ENCODE measurements at places on chromosomes 1 and 21.
A peak's percentile ranks its signal among the peaks of the same experiment; 100 is the strongest.

DNA sequence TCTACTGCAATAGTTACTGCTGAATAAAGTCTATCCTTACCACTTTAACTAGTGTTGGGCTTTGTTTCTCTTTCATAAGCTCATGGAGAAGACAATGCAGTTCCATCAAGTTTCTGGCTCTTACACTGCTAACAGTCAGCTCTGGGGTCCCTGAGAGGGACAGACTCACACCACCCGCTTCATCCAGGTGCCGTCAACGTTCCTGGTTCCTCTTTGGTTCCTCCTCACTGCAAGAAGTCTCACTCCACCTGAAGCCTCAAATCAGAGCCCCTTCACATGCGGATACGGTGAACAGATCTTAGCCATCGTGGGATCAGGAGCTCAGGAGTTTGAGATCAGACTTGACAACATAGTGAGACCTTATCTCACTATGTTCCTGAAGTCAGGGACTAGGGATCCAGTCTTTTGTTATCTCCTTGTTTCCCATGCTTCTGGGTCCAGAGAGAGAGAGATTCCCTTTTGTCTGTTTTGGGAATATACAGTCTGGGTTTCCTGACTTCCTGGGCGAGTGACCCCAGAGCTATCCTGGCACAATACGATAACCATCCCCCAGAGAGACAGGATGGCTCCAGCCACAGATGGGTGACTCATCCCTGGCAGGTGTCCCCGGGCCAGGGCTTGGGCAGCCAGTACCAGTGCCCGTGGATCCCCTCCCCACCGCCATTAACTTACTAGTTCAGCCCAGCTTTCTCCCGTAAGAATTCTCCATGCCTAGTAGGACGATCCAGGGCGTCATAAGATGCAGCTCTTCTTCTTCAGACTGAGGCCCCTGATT is 14.3 kb upstream of the PCP4 start:
- no peak for DNase-seq

DNA sequence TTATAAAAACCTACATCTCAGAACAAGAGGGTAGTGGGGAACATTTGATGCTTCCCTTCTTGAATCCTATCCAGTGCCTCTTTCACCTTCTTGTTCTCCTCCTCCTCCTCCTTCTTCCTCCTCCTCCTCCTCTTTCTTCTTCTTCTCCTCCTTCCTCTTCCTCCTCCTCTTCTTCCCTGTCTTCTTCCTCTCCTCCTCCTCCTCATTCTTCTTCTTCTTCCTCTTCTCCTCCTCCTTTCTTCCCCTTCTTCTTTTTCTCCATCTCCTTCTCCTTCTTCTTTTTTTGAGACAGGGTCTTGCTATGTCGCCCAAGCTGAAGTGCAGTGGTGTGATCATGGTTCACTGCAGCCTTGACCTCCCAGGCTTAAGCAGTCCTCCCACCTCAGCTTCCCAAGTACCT is 31.9 kb downstream of the SLC35F3 start:
- no peak for DNase-seq

DNA sequence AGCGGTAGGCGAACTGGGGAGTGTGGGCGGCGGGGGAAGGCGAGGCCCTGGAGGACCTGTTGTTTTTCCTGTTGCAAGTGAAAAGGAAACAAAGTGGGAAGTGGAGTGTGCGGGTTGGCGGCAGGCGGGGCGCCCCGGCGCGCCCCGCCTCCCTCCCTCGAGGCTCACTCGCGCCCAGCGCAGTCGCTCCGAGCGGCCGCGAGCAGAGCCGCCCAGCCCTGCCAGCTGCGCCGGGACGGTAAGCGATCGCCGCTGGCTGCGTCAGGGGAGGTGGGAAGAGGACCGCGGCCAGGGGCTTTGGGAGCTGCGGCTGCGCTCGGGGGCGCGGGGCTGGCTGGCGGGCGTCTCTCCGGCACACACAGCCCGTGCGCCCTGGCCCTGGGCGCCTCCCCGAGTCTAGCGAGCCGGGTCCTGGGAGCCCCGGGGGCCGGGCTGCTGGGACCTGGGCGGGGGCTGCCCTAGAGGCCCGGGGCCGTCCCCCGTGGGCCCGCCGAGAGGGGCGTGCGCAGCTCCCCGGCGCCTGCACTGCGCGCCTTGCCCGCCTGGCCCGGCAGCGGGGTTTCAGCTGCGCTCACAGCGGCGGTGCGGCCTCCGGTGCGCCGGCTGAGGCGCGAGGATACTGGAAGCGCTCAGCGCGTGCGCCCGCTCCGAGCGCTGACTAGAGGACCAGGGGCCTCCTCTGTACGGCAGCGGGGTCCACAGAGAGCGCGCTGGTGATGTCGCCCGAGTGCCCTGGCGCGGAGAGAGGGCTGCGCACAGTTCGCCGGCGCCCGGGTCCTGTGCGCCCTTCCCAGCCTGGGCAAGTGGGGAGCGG is at the start of gene PIK3CD:
PIK3CD (plus strand) TSS at position 167 of the 814 bp plus-strand sequence. CDS start 58,725 bp downstream, outside the sequence.
- DNase-seq, result peak; percentile 8

GRCh38 chr1:43639976-43640794 is 9.8 kb upstream of the KDM4A start:
- DNase-seq, result no peak

DNA sequence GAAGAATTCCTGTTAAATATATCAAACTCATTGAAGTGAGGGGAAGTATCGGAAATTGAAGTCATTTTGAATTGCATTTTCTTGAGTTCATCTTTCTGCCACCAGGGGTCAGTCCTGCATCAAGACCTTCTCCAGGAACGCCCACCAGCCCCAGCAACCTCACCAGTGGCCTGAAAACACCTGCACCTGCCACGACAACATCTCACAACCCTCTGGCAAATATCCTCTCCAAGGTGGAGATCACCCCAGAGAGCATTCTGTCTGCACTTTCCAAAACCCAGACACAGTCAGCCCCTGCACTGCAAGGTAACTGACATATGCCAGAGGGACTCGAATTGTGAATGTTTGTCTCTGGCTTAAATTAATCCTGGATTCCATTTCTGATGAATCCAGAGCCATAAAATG is 22.8 kb upstream of the TARS2 start:
- peak; percentile 68 for DNase-seq

GRCh38 chr21:45931397-45931969 is 50.1 kb upstream of the COL6A1 start:
- no peak for DNase-seq

DNA sequence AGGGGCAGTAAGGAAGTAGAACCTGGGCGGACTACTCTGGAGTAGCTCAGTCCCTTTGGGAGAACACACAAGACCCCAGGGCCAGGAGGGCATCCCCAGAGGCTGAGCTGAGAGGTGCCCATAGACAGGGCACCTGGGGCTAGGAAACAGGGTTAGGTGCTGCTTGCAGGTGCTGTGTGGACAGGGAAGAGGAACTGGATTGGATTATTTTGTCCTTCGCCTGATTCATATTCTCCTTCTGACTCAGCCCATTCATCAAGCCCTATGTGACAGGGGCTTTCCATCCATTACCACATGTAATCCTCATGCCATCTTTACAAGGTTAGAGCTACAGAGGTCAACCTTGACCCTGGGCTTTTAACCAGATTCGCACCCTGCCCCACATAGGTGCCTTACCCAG is 183.9 kb downstream of the C1orf94 start:
- no peak for DNase-seq

DNA sequence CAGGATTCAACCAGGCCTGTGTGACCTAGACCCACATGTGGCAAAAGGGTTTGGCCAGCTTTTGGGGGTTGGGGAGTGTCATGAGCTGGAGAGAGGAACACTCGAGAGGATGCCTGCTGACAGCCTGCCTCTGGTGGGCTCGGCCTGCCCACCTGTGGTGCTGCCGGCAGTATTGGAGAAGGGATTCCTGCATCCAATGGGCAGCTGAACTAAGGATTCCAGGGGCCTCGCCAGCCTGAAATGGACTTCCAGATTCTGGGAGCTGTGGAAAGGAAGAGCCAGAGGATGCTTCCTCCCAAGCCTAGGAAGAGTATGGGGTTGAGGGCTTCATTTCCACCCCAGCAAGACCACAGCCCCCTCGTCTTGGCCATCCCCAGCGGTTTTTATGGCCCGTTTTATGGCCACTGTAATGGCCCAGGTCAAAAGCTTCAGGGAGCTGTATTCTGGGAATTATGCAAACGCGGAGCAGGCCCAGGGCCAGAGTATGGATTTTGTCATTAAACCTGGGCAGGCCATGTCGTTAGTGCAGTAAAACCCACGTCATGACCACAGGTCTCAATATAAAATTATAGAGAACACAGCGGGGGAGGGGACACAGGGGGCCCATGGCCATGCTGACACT is 63.6 kb downstream of the TMEM53 start:
- no peak for DNase-seq

DNA sequence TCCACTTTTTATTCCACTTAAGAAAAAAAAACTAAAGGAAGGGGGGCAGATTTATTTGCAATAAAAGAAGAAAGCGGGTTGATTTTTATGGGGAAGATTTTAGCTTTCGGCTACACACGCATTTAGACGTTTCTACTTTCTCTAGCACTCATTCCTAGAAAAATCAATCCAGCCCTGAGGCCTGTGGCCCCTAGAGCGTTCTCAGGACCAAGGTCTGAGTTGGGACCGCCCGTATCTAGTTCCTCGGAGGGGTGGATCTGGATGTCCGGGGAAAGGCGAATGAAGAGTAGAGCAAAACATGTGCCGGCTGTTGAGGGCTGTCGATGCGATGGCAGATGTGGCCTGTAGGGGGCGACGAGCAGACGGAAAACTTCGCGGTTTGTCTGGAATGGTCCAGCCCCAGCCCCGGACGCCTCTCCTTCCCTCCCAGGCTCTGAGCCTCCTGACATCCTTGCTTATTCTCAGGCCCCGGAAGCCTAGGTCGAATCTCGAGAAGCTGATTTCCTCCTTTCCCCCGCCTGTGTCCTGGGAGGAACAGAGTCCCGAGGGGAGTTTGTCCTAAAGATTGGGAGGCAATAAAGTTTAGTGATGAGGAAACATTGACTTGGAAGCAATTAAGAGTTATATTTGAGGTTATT is 5.2 kb downstream of the FOXD3 start:
- peak; percentile 63 for DNase-seq

Data from NCI-H1694 (cell line).